Esophagus squamous epithelium (tissue), 5 donors: ENCODE measurements at places on chromosomes 5 and 9.
A peak's percentile ranks its signal among the peaks of the same experiment; 100 is the strongest.

DNA sequence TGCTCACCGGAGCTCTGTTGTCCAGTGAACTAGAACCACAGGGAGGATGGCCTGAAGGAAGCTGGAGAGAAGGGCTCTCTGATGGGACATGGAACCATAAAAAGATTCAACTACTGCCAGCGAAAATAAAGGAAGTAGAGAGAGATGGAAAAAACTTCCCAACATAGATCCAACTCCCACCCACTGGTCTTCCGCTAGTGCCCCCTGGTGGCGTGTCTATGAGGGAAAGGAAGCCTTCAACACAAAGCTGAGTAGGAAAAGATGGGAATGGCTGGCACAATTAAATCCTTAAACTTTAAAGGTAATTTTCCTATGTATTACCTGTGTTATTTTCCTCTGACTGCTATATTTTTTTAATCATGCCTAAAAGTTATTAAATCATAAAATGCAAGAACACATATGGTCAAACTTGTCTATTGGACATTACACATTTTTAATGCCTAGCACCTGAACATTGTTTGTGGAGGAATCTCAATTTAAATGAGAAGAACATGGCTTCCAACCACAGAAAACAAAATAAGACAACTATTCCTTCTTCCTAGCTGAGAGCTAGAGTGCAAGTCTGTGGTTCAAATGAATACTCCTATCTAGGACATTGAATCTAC lies 51.5 kb downstream of the CEP120 start:
- no peak for DNase-seq
- H3K4me1 ChIP-seq: no peaks in the 10 kb centered on the region
- no peak overlapping the region for H3K4me3 ChIP-seq
- H3K27ac ChIP-seq: no peak overlapping the region
- no peaks in the 10 kb centered on the region for H3K27me3 ChIP-seq

DNA sequence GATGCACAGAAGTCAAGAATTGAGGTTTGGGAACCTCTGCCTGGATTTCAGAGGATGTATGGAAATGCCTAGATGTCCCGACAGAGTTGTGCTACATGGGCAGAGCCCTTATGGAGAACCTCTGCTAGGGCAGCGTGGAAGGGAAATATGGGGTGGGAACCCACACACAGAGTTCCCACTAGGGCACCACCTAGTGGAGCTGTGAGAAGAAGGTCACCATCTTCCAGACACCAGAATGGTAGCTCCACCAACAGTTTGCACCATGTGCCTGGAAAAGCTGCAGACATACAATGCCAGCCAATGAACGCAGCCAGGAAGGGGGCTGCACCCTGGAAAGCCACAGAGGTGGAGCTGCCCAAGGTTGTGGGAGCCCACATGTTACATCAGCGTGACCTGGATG lies 104.5 kb downstream of the STK32A start:
- no peaks in the 10 kb centered on the region for H3K27me3 ChIP-seq
- DNase-seq: no peak
- no peaks in the 10 kb centered on the region for H3K36me3 ChIP-seq
- H3K4me3 ChIP-seq: no peak overlapping the region

GRCh38 chr9:120841930-120842684 lies 615 bp downstream of the PSMD5 start:
- H3K27me3 ChIP-seq: no peaks in the 10 kb centered on the region
- H3K4me3 ChIP-seq: peak overlapping the region; percentile 90
- peaks cover 14% of the 10 kb centered on the region for H3K4me1 ChIP-seq

- no peaks in the 10 kb centered on the region for H3K36me3 ChIP-seq
- peak within 1 kb of the TSS; percentile 97 for H3K27ac ChIP-seq
- H3K4me3 ChIP-seq: peak within 1 kb of the TSS; percentile 80
- no peaks in the 10 kb centered on the region for H3K27me3 ChIP-seq
- DNase-seq: peak; percentile 1
- H3K4me1 ChIP-seq: peaks cover 38% of the 10 kb centered on the region
Observed at GRCh38 chr9:25678147-25678666, at the start of gene TUSC1. Gene TUSC1 (minus strand): TSS chr9:25678444. CDS start chr9:25678312, 132 bp downstream.

GRCh38 chr5:85967681-85968080 lies 650.1 kb upstream of the COX7C start:
- H3K27ac ChIP-seq: no peak overlapping the region
- H3K27me3 ChIP-seq: no peaks in the 10 kb centered on the region
- H3K4me1 ChIP-seq: no peaks in the 10 kb centered on the region
- no peaks in the 10 kb centered on the region for H3K36me3 ChIP-seq
- DNase-seq: no peak

DNA sequence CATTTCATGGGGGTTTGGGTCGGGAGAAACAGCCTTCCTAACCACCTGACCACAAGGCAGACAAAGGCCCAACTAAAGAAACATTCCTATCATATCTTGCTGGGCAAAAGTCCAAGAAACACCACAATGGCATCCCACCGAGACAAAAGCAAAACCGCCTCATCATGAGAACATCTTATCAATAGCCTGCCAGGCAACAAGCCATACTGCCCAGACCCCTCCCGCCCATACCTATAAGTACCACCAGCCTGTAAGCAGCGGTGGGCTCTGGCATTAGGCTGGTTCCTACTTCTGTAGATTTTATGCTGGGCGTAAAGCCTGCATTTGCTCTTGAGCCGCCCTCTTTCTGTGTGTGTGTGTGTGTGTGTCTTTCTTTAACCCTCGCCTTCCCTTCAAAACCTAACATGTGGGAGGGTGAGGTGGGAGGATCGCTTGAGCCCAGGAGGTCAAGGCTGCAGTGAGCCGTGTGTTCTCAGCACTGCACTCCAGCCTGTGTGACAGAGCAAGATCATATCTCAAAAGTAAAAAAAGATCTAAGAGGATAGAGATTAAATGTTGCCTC lies 56.9 kb downstream of the PDE6A start:
- H3K4me3 ChIP-seq: no peak overlapping the region
- H3K36me3 ChIP-seq: no peaks in the 10 kb centered on the region
- H3K27ac ChIP-seq: no peak overlapping the region
- no peaks in the 10 kb centered on the region for H3K27me3 ChIP-seq

DNA sequence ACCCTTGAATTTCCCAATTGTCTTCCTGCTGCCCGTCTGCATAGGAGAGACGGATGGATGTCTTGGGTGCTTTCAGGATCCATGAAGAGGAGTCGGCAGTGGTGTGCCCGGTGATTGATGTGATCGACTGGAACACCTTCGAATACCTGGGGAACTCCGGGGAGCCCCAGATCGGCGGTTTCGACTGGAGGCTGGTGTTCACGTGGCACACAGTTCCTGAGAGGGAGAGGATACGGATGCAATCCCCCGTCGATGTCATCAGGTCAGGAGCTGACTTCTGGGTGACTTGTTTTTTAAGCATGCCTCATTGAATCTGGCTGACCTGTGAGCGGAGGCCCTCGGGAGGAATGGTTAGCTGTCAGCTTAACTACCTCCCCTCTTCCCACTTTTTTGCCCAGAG lies 24.2 kb downstream of the GALNT12 start:
- DNase-seq: no peak
- H3K27ac ChIP-seq: no peak overlapping the region
- no peaks in the 10 kb centered on the region for H3K4me1 ChIP-seq
- H3K36me3 ChIP-seq: no peaks in the 10 kb centered on the region
- H3K4me3 ChIP-seq: no peak overlapping the region

DNA sequence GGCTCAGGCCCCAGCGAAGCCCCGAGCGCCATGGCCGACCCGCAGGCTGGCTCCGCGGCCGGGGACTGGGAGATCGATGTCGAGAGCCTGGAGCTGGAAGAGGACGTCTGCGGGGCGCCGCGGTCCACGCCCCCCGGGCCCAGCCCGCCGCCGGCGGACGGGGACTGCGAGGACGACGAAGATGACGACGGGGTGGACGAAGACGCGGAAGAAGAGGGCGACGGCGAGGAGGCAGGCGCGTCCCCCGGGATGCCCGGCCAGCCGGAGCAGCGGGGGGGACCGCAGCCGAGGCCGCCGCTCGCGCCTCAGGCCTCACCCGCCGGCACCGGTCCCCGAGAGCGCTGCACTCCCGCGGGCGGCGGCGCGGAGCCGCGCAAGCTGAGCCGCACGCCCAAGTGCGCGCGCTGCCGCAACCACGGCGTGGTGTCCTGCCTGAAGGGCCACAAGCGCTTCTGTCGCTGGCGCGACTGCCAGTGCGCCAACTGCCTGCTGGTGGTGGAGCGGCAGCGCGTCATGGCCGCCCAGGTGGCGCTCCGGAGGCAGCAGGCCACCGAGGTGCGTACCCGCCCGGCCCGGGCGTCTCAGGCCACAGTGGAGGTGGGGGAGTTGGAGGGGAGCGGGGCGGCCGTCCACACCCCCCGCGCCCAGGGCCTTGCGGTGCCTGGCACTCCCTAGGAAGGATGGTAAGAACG lies 1.6 kb downstream of the DMRT2 start:
- H3K4me1 ChIP-seq: peaks cover 60% of the 10 kb centered on the region
- H3K4me3 ChIP-seq: peak overlapping the region; percentile 65
- no peak overlapping the region for H3K27ac ChIP-seq
- no peak for DNase-seq

- no peaks in the 10 kb centered on the region for H3K27me3 ChIP-seq
- H3K4me1 ChIP-seq: no peaks in the 10 kb centered on the region
- no peaks in the 10 kb centered on the region for H3K36me3 ChIP-seq
- no peak for DNase-seq
- H3K4me3 ChIP-seq: no peak overlapping the region
- H3K27ac ChIP-seq: no peak overlapping the region
Observed at GRCh38 chr5:161625673-161626072, 59.8 kb upstream of the GABRA6 start.

GRCh38 chr5:113527746-113528145 lies 14.3 kb downstream of the YTHDC2 start:
- H3K27me3 ChIP-seq: no peaks in the 10 kb centered on the region
- H3K4me1 ChIP-seq: no peaks in the 10 kb centered on the region
- H3K27ac ChIP-seq: no peak overlapping the region

GRCh38 chr9:131503626-131504465 lies 1.1 kb downstream of the POMT1 start:
- peaks cover 34% of the 10 kb centered on the region for H3K36me3 ChIP-seq
- no peak for DNase-seq
- peak overlapping the region; percentile 94 for H3K4me3 ChIP-seq
- no peaks in the 10 kb centered on the region for H3K27me3 ChIP-seq

- no peak for DNase-seq
- no peaks in the 10 kb centered on the region for H3K27me3 ChIP-seq
- no peaks in the 10 kb centered on the region for H3K4me1 ChIP-seq
- no peak overlapping the region for H3K27ac ChIP-seq
- H3K36me3 ChIP-seq: no peaks in the 10 kb centered on the region
- no peak overlapping the region for H3K4me3 ChIP-seq
Observed at GRCh38 chr9:119974026-119974425, 604.8 kb upstream of the BRINP1 start.

DNA sequence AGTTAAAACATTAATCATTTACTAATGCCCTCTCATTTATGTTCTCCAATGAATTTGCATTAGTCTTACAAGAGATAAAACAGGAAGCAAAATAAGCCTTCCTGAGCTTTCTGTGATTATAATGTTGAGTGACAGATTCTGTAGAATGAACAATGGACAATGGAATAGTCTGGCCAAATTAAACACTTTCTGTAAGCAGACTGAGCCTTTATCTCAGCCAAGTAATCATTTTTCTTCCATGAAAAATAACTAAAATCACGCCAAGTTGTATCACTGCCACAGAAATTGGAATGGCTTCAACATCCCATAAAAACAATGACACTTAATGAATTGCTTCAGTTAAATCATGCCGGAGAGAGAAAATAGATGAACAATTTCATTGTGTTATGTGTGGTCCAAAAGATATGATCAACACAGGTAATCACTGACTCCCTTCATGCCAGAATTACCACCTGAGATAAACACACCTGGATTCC lies 63.0 kb downstream of the TSSK1B start:
- no peak overlapping the region for H3K27ac ChIP-seq
- DNase-seq: no peak

- H3K27me3 ChIP-seq: no peaks in the 10 kb centered on the region
- no peak overlapping the region for H3K4me3 ChIP-seq
Observed at GRCh38 chr5:107456281-107456715, 214.4 kb downstream of the EFNA5 start.

- peak overlapping the region; percentile 80 for H3K27ac ChIP-seq
- H3K36me3 ChIP-seq: no peaks in the 10 kb centered on the region
- H3K27me3 ChIP-seq: no peaks in the 10 kb centered on the region
- no peak for DNase-seq
- peaks cover 43% of the 10 kb centered on the region for H3K4me1 ChIP-seq
Observed at GRCh38 chr9:75111019-75111622, 22.8 kb downstream of the OSTF1 start.

GRCh38 chr5:89668821-89669220 lies 740.7 kb downstream of the CETN3 start:
- H3K36me3 ChIP-seq: no peaks in the 10 kb centered on the region
- H3K4me3 ChIP-seq: no peak overlapping the region
- no peaks in the 10 kb centered on the region for H3K27me3 ChIP-seq
- no peak for DNase-seq
- H3K27ac ChIP-seq: no peak overlapping the region

GRCh38 chr5:112346411-112347044 lies 72.5 kb downstream of the EPB41L4A start:
- no peak overlapping the region for H3K27ac ChIP-seq
- no peak overlapping the region for H3K4me3 ChIP-seq
- H3K27me3 ChIP-seq: no peaks in the 10 kb centered on the region
- peaks cover 8% of the 10 kb centered on the region for H3K4me1 ChIP-seq
- DNase-seq: no peak

GRCh38 chr9:69768716-69769115 lies 8.9 kb upstream of the PTAR1 start:
- H3K36me3 ChIP-seq: no peaks in the 10 kb centered on the region
- no peak overlapping the region for H3K27ac ChIP-seq
- H3K4me1 ChIP-seq: no peaks in the 10 kb centered on the region
- no peak for DNase-seq

DNA sequence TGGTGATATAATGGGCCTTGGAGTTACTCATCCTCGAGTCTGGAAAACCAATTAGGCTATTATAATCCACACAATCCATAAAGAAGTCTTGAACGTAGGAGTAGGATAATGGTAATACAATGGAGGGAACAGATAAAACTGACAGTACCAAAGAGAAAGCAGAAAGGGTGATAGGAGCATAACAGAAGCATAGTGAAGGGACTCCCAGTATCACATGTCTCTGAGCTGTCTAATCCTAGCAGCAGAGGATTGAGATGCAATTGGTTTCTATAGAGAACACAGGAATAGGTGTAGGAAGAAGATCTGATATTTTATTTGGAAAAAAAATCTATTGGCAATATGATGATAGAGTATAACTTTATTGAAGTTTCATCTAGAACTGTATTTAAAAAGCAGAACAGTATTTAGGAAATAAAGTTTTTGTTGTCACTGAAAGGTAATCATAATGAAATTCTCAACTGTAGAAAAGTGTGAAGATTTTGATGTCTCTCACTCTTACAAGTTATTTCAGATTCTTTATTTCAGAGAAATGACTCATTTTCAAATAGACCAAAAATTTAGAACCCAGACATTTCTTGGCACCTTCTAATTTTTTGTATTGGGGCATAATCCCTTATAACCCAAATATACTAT lies 25.4 kb downstream of the SRFBP1 start:
- H3K4me1 ChIP-seq: peaks cover 12% of the 10 kb centered on the region
- no peaks in the 10 kb centered on the region for H3K36me3 ChIP-seq
- no peaks in the 10 kb centered on the region for H3K27me3 ChIP-seq
- H3K4me3 ChIP-seq: no peak overlapping the region
- no peak overlapping the region for H3K27ac ChIP-seq
- no peak for DNase-seq

- no peaks in the 10 kb centered on the region for H3K36me3 ChIP-seq
- no peak for DNase-seq
- no peaks in the 10 kb centered on the region for H3K27me3 ChIP-seq
- no peak overlapping the region for H3K4me3 ChIP-seq
- H3K27ac ChIP-seq: no peak overlapping the region
Observed at GRCh38 chr9:69155341-69156030, 18.6 kb upstream of the TJP2 start.
